Hematopoietic multipotent progenitor cell treated with erythropoietin and hydrocortisone succinate and interleukin-3 and kit ligand, for 15 days (in vitro differentiated cells): ENCODE measurements at places on chromosomes 16 and 17.

DNA sequence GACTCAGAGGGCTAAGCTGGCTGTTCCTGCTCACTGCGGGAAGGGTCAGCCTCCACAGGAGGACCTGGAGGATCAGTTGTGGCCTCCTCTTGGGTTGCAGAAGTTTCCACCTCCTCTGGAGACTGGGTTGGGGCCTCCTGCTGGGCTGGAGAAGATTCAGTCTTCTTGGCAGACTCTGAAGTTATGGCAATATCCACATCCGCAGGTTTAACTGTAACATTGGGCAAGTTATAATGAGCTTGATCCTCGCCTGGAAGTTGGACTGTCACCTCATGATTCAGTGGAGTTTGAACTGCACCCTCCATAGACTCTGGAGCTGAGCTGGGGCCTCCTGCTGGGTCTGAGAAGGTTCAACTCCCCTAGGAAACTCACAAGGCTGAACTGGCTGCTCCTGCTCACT lies 47.6 kb upstream of the TMEM97 start:
- no peak for DNase-seq

DNA sequence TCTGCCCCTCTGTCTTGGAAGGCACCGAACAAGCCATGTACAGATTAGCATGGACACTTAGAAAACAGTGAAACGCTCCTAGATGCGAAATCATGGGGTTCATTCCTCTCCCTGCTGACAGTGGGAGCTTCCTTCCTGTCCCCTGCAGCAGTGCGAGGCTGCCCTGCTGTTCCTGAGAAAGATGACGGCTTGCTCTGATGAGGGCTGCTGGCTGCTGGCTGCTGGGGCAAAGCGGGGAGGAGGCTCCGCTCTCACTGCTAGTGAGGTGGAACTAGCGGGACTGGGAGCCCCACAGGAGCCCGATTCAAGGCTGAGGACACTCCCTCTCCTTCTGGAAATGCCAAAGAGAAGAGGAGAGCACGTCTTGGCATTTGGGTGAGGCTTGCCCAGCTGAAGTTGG lies 25.9 kb upstream of the CACNG4 start:
- no peak for DNase-seq

DNA sequence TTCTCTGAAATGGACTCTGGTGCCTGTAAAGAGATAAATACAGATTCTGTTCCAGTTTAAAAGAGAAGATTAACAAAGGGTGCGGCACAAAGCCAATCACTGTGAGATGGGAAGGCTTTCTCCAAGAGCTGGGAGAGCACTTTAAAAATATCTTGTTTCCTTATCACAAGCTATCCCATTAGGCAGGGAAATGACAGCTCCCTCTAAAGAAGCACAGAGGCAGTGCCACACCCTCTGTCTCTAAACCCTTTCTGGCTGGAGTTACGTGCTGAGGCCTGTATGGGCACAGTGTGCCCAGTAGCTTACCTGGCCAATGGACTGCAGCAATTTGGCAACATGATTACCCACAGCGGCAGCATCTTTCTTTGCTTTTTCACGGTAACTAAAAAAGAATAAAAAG lies 9.0 kb upstream of the TERB1 start:
- DNase-seq, result no peak

GRCh38 chr16:898761-899682 lies 71.8 kb downstream of the LMF1 start:
- no peak for DNase-seq

GRCh38 chr16:65500919-65501318 lies 379.1 kb upstream of the CDH11 start:
- DNase-seq, result no peak
